Left ventricle myocardium superior (tissue), 1 donor: ENCODE measurements at places on chromosomes 16 and 17.

DNA sequence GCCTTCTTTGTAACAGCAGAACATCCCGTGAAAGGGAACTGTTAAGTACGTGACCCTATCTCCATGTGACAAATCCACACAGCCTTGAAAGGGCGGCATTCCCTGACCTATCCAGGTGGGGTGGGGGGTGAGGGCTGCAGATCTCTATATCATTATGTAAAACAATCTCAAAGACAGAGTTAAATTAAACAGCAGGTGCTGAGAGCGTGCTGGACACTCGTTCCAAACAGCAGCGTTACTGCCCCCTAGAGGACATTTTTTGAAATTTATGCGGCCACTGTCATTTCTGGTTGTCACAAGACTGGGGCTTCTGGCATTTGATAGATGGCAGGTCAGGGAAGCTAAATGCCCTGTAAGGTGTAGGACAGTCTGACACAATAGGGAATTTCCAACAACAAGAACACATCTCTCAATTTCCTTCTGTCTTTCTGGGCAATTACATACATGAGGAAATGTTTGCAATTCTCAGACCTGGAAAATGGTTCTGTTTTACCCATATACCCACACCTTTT lies 6.7 kb upstream of the SLC25A39 start:
- DNase-seq, result peak; percentile 52

GRCh38 chr16:69769404-69769803 lies 7.3 kb downstream of the WWP2 start:
- DNase-seq, result no peak

DNA sequence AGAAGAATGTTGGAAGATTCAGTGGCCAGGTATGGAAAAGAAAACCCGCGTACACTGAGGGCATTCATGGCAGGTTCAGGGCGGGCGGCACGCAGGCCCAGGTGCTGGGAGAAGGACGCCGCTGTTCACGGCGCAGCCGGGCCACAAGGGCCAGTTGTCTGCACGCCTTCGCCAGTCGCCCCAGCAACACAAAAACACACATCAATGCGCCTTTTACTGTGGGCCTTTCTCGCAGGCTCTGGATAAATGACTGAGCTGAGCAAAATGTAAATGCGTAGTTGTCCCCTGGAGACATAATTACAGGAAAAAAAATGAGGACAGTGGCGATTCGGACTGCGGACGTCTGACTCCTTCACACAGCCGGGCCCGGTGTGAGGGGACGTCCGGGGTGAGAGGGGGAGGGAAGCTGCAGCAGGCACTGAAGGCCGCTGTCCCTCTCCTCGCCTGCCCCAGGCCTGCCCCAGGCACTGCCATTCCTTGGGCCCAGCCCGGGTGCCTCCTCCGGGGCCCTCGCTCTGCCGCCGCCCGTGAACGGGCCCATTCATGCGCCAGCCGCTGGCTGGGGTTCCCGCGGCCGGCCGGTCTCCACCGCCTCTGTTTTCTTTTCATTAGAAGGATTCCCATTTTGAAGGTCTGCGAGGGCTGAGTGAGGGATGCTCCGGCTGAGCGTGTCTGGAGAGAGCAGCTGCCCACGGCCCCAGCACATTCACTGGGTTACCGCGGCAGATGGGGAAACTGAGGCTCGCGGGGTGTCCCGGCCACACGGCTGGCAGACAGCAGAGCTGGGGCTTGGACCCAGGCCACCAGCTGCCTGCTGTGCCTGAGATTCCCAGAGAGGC lies 6.5 kb upstream of the ZNF469 start:
- peak; percentile 28 for DNase-seq

GRCh38 chr16:26688699-26689098 lies 378.0 kb upstream of the C16orf82 start:
- DNase-seq, result no peak

GRCh38 chr16:72561-73548 lies at the start of gene RHBDF1:
TSS of gene RHBDF1 (minus strand) at chr16:72631. CDS start at chr16:65015, 7,616 bp downstream.
- peak; percentile 84 for DNase-seq

- DNase-seq, result no peak
Measured at GRCh38 chr17:46831573-46832330, 13.3 kb upstream of the WNT3 start.

DNA sequence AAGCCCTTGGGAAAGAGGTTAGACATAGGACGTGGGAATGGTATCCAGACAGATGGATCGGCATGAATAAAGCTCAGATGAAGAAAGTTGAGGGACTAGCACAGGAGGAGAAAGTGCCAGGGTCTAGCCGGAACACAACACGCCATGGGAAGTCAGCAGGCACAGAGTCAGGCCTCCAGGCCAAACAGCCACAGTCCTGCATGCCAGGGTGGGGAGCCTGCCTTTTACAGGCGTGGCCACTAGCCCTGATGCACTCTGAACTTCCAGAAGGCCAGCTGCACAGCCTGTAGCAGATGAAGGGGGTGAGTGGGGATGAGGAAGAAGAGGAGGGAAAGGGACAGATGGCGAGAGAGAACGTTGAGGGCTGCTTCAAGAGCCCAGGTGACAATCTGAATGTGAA lies 5.2 kb downstream of the B9D1 start:
- DNase-seq, result no peak

DNA sequence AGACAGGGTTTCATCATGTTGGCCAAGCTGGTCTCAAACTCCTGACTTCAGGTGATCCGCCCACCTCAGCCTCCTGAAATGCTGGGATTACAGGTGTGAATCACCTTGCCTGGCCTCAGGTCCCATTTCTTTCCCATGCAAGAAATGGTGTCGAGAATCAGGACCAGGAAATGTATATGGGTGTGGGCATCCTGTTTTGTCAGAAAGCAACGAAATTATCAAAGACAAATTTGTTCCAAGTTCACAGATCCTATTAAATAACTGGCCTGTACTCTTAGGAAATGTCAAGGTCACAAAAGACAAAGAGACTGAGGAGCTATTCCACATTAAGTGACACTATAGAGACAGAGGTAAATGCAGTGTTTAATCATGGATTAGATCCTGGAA lies 17.1 kb upstream of the ST6GALNAC1 start:
- no peak for DNase-seq
